ENCODE measurements at places on chromosomes 3 and 15.

- DNase-seq, result peak; percentile 52
These were observed 1.8 kb upstream of the RPP25 start for GRCh38 chr15:74958320-74958907.

DNA sequence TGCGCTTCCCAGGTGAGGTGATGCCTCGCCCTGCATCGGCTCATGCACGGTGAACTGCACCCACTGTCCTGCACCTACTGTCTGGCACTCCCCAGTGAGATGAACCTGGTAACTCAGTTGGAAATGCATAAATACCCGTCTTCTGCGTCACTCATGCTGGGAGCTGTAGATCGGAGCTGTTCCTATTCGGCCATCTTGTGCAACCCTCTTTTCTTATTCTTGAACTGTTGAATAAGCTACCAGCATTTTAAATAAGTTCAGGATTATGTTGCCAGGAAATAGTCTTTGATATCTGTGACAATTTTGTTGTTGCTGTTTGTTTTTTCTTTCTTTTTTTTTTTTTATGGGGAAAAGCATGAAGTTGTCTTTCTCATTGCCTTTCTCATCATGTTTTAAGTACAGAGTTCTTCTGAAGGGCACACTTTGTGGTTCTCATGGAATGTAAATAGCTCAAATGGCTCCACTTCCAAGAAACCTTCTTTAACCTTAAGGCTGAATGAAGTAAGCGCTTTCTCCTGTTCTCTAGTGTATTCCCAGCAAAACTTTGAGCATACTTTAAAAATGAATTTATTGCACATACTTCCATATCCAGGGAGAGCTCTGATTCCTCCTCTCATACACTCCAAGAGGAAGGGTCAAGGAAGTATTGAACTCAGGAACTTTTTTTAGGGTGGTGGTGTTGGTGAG, 468.0 kb upstream of the TBL1XR1 start:
- no peak for DNase-seq

DNA sequence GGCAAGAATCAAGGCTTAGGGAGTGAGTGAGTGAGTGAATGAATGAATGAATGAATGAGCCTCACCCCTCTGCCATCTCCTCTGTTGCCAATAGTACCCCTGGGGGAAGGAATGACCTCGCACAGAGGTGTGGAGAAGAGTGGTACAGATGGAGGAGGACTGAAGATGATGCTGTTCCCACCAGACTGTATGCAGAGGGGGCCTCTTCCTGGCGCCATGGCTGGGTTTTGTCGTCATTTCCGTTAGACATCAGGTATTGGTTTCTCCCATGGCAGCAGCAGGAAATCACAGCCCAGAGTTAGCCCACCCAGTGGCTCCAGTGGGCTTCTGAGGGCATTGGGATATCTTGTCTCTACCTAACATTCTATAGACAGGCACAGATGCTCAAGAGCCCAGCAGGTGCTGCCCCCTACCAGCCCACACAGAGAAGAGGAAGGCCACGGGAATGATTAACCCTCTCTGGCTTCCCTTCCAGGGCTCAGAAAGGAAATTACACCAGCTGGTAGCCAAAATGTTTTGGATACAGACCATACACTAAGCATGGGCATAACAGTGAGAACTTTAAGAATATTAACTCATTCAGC, 109.8 kb upstream of the SLC6A11 start:
- no peak for DNase-seq

DNA sequence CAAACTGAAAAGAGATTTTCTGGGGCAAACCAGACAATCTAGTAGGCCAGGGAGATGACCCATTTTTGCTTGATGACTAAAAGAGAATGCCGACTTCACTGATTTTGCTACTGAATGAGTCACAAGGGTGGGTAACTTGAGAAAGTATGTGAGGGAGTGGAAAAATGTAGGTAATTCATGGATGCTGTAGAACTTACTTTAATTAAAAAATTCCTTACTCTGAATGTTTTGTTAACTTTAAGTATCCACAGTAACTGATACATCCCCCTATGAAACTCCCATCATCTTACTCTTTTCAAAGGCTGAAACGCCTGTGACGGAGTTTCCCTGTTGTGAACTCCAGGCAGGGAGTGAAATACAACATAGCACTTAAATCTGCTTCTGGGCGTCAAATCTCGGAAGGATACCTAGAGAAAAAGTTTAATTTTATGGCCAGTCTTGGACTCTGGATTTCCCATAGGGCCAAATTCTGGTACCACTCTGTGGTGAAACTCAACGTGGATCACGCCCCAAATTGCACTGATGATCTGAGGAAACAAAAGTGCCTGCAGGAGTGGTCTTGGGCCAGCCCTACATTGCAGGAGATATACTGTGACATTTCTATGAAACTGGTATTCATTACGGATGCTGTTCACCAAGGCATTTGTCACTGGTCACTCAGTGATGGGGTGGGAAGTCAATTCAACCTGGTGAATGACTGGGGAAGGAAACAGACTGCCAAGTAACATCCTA, 24.0 kb downstream of the GOLIM4 start:
- no peak for DNase-seq

GRCh38 chr3:108879915-108880314, 57.3 kb downstream of the TRAT1 start:
- DNase-seq, result no peak

- peak; percentile 69 for DNase-seq
These were observed 30.5 kb downstream of the RFTN1 start for GRCh38 chr3:16482770-16483531.

DNA sequence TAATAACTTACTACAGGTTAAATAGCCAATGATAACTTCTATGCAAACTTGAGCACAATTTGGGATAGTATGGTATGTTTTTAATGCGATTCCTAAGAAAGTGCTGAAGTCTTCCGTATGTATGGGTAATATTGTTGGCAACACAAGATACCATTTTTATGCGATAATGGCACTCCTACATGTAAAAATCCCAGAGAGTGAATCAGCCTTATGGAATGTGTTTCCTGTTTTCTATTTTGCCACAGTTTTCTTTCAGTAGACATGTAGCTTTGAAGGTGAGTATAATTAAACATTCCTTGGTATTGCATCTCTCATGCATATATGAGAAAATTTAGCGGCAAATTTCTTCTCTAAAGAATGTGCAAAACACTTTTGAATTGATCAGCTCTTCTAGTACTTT, 396.8 kb upstream of the AZI2 start:
- DNase-seq, result no peak

DNA sequence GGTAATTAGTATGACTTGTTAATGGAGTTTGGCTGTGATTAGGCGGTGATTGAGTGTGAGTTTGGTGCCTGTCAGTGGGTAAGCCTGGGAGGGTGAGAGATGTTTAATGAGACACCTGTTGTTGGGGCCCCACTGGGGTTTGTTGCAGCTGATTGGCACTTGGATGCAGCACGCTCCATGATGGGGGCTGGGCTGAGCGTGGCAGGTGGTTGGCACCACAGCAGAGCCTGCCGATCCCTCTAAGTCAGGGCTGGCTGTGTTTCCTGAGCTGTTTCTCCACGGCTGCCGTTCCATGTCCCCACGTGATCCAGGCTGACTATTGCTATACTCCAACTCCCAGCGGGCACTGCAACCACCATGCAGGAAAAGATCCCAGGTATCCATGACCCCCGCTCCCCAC, 93.5 kb upstream of the ARRDC4 start:
- DNase-seq, result no peak

GRCh38 chr15:68315495-68316031, 38.0 kb downstream of the FEM1B start:
- no peak for DNase-seq

DNA sequence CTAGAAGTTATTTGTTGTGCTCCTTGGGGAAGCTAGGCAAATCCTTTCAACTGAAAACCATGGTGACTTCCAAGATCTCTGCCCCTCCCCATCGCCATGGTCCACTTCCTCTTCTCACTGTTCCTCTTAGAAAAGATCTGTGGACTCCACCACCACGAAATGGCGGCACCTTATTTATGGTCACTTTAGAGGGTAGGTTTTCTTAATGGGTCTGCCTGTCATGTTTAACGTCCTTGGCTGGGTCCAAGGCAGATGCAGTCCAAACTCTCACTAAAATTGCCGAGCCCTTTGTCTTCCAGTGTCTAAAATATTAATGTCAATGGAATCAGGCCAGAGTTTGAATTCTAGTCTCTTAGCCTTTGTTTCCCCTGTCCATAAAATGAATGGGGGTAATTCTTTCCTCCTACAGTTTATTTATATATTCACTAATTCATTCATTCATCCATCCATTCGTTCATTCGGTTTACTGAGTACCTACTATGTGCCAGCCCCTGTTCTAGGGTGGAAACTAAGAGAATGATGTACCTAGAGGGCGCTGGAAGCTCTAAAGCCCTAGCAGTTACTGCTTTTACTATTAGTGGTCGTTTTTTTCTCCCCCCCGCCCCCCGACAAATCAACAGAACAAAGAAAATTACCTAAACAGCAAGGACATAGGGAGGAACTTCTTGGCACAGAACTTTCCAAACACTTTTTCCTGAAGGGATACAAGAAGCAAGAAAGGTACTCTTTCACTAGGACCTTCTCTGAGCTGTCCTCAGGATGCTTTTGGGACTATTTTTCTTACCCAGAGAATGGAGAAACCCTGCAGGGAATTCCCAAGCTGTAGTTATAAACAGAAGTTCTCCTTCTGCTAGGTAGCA, 657 bp downstream of the PATL2 start:
- no peak for DNase-seq

DNA sequence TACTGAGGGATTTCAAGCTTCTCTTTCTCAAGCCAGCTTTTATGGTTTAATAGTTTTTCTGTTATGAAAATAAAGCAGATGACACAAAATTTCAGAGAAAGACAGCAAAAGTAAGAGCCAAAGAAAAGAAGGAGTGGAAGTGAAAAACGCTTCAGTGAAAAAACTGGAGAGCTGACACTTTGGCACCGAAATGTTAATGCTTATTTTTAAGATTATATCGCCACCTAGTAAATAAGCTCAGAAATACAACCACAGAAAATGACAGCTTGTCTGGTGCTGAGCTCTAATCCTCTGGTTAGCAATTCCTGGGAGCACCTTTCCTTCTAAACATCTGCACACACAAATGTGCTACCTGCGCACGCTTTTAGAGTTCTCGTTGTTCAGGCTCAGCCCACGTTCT, 101.6 kb downstream of the ZPLD1 start:
- DNase-seq, result peak; percentile 43

DNA sequence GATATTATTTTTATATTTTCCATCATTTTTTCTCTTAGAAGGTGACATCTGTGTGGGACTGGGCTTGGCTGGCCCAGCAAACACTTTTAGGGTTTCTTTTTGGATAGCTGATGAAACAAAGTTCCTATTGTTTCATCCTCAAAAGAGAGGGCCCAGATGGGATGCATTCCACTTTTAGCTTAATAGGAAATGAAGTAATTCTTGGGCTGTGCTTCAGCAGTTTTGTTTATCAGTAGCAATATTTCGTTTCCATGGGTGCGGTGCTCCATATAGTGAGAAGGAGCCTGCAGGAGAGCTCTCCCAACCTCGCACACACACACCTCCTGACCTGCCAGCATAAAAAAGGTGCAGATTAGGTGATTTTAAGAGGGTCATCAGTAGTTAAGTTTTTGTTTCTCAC, 147.5 kb downstream of the AKAP13 start:
- no peak for DNase-seq

GRCh38 chr3:40875581-40875980, 323.7 kb upstream of the CTNNB1 start:
- no peak for DNase-seq

- DNase-seq, result no peak
These were observed 508.8 kb downstream of the RBMS3 start for GRCh38 chr3:29789686-29790085.

GRCh38 chr3:50320853-50321335, 1.7 kb downstream of the HYAL2 start:
- DNase-seq, result no peak

- DNase-seq, result no peak
These were observed 279.2 kb downstream of the EDEM1 start for GRCh38 chr3:5466717-5467116.

GRCh38 chr3:22659651-22660475, 543.3 kb upstream of the UBE2E2 start:
- no peak for DNase-seq

DNA sequence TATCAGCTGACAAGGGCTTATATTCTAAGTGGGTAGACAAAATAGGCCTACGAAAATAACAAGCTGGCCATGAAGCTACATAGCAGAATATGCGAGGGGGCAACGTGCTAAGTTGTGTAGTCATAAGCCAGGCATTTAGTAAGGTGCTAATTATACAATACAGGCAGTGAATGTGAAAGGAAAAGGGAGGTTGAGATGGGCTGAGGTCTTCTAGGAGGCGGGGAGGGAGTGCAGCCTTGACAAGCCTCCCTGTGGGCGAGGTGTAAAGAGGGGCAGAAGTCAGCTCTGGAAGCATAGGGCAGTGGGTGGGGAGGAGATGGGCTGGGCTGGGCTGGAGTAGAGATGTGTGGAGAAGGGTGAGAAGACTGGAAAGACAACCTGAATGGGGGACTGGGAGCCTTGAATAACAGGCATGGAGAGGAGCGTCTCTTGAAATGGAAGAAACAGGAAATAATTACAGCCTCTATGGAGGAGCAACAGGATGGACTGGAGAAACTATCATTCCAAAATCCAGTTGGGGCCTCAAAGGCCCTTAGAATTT, 1.2 kb downstream of the TIGIT start:
- DNase-seq, result no peak

- DNase-seq, result no peak
These were observed 14.1 kb upstream of the RPS17 start for GRCh38 chr15:82554351-82554750.

DNA sequence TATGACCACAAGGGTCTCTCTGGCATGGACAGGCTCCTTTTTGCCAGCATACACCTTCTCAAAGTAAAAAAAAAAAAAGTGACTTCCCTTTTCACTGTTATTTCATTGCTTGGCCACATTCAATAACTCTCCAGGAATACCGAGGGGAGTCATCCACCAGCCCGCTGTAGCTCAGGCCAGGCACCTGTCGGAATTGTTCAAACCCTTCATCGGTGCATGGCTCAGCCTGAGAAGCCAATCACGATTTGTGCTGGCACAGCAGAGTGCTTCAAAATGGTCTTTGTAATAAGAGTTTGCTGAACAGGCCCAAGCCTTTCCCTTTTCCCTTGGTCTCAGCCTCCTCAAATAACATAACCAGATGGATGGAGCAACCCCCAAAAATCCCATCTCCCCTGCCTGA, 145.4 kb downstream of the PDZRN3 start:
- DNase-seq, result no peak

Measured in NCI-H2081 treated with DMSO at 0.1 percent for 48 hours (cell line).